ENCODE measurements at places on chromosomes 12 and 14.

DNA sequence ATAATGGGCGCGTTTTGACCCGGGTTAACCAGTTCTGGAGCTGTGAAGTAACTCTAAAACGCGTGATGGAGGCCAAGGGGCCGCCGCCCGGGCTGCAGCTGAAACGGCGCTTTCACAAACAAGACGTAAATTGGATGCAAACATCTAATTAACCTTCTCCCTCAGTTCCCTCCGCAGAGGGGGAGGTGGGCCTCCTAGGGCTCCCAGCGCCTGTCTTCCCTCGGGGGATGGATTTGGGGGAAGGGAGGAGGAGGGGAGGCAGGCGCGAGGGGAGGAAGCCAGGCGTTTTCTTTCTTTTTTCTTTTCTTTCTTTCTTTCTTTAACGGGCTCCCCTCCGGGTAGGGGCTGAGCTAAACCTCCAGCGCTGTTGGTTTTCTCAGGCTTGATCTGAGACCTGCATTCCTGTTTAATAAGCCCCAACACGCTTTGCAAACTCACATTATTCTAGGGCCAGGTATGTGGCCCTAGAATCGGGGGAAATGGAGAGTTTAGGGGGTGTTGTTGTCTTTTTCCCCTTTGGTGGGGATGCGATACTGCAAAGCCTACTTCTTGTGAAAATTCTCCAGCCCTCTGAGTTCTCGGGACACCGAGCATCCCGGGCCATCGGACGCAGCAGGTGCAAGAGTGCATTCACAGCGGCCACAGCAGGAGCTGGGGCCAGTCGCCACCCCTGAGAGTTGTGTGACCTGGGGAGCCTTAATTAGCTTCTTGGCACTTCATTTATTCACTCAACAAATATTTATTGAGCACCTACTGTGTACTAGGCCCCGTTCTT, 43.6 kb upstream of the LHX5 start:
- no peak for DNase-seq

GRCh38 chr12:120366845-120367232, 2.1 kb downstream of the MSI1 start:
- no peak for DNase-seq

DNA sequence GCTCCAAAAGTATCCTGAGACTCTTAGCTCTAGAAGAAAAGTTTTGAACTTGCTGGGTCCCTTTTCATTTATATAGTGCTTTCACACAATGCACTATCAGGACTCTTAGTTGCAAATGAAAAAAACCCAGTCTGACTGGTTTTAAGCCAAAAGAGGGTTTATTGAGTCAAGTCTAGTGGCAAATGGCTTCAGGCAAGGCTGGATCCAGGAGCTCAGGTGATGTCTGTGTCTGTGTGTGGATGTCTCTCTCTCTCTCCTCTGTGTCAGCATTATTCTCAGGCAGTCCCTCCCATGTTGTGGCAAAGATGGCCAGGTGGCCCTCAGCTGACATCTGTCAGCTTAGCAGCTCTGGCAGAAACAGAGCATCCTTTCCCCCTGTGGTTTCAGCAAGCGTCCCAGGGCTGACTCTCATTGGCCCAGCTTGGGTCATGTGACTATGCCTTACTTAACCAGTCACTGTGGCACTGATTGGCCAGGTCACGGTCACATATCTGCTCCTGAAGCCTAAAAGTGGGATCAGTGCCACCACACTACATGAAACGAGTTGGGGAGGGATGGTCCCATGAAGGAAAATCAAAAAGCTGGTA, 6.2 kb downstream of the TMEM120B start:
- no peak for DNase-seq

DNA sequence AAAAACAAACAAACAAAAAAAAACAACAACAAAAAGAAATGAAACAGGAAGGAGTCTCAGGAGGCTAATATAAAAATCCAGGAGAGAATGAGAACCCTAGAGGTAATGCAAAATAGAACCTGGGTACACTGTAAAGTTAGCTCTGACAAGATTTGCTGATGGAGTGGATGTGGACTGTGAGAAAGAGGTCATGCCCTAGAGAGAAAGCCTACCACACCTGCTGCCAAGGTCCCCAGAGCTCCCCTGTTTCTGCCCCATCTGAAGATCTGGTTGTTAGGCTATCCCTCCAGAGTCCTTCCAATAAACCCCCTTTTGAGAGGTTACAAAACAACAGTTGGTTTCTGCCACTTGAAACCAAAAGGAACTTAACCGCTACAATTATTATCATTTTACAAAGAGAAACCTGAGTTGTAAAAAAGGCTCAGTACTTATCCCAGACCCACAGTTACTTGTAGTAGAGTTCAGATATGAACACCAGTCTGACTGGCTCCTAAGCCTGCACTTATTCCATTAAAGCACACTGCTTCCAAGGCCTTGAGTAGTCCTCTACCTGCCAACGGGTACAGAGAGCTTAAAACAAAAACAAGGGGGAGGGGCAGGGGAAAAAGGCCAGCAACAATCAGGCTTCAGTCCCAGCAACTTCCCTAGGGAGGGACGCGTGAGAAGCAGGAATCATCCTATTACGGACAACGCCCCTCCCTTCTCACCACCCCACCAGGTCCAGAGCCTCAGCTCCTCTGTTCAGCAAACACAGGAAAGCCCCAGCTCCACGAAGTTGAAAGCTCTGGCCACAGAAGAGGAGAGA, 27.7 kb downstream of the PPP1R13B start:
- DNase-seq: peak; percentile 36

DNA sequence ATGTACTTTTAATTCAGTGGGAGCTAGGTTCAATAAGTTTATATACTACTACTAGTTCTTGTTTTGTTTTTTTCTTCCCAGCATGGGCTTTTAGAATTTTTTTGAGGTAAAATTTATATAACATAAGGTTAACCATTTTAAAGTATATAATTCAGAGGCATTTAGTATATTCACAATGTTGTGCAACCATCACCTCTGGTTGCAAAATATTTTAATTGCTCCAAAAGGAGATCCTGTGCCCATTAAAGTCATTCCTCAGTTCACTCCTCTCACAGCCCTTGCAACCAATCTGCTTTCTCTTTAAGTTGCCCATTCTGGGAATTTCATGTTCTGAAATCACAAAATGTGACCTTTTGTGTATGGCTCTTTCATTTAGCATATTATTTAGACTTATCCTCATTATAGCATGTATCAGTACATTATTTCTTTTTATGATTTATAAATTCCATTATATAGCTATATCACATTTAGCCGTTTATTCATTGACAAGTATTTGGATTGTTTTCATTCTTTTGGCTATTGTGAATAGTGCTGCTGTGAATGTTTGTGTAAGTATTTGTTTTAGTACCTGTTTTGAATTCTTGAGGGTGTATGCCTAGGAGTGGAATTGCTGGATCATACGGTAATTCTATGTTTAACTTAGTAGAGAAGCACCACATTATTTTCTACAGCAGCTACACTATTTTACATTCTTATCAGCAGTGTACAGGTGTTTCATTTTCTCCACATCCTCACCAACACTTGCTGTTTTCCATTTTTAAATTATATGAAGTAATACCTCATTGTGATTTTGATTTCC, 59.1 kb downstream of the ARHGAP5 start:
- DNase-seq: no peak

DNA sequence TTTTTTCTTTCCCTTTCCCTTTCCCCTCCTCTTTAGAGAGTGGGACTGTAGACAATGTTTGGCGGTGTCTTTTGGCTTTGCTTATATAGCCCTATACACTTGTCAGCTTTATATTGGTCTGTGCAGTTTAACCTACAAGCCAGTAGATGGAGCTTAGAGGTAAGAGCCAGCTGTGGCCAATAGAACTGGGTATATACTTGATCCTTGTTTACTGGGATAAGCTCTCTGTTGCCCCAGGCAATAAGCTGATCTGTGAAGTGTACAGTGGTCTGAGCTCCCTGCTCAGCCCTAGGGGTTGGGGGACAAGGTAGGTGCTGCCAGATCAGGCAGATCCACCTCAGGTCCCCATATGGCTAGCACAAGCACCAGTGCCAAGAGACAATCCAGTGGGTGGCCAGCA, 434.1 kb downstream of the NOVA1 start:
- DNase-seq: peak; percentile 22

DNA sequence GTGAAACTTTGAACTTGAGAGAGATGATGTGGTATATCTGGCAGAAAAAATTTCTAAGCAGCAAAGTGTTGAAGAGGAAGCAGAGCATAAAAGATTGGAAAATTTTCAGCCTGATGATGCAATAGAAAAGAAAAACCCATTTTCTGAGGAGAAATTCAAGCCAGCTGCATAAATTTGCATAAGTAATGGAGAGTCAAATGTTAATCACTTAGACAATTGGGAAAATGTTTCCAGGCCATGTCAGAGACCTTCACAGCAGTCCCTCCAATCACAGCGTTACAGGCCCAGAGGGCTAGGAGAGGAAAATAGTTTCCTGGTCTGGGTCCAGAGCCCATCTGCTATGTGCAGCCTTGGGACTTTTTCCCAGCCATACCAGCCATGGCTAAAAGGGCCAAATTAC, 469.0 kb upstream of the FOXG1 start:
- no peak for DNase-seq

GRCh38 chr12:132379996-132380395, 50.6 kb upstream of the GALNT9 start:
- DNase-seq: no peak

DNA sequence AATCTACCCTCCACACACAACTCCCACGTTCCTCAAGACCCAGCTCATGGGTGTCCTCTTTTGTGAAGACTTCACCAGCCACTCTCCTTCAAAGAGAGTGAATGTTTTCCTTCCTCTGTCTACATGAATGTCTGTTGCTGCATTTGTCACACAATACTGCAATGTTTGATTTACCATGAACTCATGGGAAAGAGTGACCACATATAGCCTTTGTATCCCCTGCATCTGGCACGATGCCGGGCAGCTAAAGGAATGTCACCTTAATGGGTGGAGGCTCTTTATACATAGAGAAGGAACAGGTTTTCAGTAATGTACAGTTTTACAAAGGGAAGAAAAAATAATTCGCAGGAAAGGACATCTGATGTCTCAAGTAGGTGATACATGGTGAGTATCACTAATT, 12.1 kb upstream of the BCDIN3D start:
- no peak for DNase-seq

GRCh38 chr14:68234101-68234905, 414.7 kb downstream of the RAD51B start:
- no peak for DNase-seq

- DNase-seq: no peak
Measured at GRCh38 chr14:61183196-61183885, 97.8 kb downstream of the TMEM30B start.

- no peak for DNase-seq
Measured at GRCh38 chr12:78418919-78419318, 445.7 kb upstream of the SYT1 start.

DNA sequence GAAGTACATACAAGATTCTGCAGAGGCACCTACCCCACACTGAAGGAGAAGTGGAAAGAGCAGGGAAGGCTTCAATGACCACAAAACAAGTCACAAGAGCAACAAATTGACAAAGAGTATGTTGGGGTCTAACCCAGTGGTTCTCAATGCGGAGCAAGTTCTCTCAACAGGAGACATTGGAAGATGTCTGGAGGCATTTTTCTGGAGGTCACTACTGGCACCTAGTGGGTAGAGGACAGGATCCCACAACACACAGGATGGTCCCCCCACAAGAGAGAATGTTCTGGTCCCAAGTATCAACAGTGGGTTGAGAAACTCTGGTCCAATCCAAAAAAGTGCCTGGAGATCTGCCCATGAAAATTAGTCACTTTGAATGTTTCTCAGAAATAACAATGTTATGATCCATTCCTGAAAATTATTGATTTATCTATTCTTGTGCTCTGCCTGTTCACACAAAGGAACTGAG, 3.4 kb downstream of the SSH1 start:
- no peak for DNase-seq

DNA sequence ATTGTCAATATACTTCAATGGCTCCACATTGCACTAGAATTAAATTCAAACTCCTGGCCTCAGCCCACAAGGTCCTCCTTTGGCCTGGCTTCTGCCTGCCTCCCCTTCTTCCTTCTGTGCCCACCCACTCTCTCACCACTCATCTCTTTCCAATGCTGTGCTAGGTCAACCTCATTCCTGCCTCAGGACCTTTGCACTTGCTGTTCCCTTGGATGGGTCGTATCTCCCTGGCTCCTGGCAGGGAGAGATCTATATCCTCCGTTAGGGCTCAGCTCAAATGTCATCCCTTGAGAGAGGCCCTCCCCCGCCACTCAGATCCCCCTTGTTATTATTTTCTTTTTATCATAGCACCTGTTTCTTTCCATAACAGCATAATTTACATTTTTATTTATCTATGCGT, 79.9 kb upstream of the LHX5 start:
- DNase-seq: no peak

DNA sequence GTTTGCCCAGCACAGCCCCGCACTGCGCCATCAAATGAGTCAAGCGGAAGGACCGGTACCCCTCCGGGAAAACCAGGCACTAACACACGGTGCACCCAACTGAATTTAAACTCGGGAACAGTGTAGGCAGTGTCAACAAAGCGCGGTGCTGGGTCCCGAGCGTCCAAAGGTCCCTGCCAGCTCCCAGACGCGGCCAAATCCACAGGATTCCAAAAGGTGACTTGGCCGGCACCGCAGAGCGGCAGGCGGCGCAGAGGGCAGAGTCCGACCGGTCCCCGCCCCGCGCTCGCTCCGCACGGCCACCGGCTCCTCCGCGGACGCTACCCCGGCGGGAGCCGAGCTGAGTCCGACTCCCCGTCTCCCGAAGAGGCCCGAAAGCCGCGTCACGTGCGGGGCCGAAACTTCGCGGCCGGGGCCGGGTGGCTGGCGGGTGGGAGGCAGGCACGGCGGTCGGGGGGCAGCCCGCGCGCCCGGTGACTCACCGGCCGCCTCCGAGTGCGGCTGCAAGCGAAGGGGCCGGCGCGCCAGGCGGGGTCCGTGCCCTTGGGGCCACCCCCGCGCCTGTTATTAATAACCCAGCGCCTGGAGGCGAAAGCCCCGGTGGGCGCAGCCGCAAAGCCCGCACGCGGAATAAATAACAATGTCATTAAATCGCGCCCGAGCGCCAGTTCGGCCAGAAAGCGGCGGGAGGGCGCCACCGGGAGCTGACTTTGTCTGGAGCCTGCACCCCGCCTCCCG, 863 bp downstream of the DENND5B start:
- peak; percentile 85 for DNase-seq

All from kidney (tissue), 22 donors.